SK-N-SH (cell line): ENCODE measurements at places on chromosomes 12 and 14.

- H3K27me3 ChIP-seq = no peaks in the 10 kb centered on the region
- H3K4me1 ChIP-seq = peaks cover 52% of the 10 kb centered on the region
- H3K36me3 ChIP-seq = no peaks in the 10 kb centered on the region
- H3K27ac ChIP-seq = no peak overlapping the region
- no peak overlapping the region for H3K4me3 ChIP-seq
These were observed 6.3 kb downstream of the RNF10 start for GRCh38 chr12:120540445-120540844.

- no peak overlapping the region for H3K4me3 ChIP-seq
These were observed 46.8 kb upstream of the PCED1B start for GRCh38 chr12:47032644-47033043.

DNA sequence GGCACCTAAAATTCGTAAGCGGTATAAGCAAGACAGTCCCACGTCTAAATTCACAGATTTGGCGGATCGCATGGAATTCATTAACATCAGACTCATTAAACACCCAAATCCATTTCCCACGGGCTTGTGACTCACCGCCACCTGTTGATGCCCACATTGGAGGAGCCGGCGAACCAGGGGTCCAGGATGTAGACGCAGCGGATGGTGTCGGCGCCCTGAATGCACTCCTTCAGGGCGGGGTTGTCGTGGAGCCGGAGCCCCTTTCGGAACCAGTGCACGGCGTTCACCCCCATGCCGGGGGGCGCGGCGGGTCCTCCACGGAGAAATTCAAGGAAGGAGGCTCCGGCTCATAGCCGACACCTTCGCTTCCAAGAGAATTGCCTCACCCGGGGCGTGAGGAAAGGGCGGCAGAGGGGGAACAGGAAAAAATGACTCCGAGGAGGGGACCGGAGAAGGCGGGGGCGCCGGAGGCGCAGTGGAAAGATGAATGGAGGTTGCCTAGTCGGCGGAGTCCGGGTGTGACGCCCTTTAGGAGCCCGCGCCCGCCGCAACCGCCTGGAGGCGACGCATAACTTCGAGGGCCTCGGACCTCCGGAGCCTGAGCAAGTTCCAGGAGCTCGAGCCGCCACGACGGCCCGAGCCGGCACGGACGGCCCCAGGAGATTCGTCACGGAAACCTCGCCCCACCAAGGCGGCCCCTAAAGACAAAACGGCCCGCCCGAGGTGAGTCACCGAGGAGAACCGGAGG lies 506 bp downstream of the CRY1 start:
- no peaks in the 10 kb centered on the region for H3K36me3 ChIP-seq
- DNase-seq = peak; percentile 52
- H3K4me3 ChIP-seq = peak overlapping the region; percentile 80
- peak overlapping the region; percentile 96 for H3K27ac ChIP-seq
- H3K4me1 ChIP-seq = no peaks in the 10 kb centered on the region
- H3K27me3 ChIP-seq = no peaks in the 10 kb centered on the region

DNA sequence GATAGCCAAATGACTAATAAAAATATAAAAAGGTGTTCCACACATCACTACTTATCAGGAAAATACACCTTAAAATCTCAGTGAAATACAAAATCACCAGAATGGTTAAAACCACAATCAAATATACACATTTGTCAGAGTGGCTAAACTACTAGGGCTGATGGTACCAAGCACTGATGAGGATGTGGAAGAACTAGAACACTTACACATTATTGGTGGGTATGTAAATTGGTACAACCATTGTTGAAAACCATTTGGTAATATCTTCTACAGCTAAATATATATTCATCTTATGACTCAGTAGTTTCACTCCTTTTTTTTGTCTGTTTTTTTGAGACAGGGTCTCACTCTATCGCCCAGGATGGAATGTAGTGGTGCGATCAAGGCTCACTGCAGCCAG lies 48.5 kb upstream of the TTC7B start:
- H3K4me3 ChIP-seq = no peak overlapping the region
- no peaks in the 10 kb centered on the region for H3K27me3 ChIP-seq
- no peaks in the 10 kb centered on the region for H3K4me1 ChIP-seq
- H3K27ac ChIP-seq = no peak overlapping the region

GRCh38 chr14:65186951-65187350 lies 84.6 kb upstream of the MAX start:
- peaks cover 3% of the 10 kb centered on the region; the same call in 1 of the 2 replicates for H3K4me1 ChIP-seq
- no peaks in the 10 kb centered on the region for H3K36me3 ChIP-seq
- no peak for DNase-seq
- no peak overlapping the region for H3K4me3 ChIP-seq
- no peaks in the 10 kb centered on the region for H3K27me3 ChIP-seq

DNA sequence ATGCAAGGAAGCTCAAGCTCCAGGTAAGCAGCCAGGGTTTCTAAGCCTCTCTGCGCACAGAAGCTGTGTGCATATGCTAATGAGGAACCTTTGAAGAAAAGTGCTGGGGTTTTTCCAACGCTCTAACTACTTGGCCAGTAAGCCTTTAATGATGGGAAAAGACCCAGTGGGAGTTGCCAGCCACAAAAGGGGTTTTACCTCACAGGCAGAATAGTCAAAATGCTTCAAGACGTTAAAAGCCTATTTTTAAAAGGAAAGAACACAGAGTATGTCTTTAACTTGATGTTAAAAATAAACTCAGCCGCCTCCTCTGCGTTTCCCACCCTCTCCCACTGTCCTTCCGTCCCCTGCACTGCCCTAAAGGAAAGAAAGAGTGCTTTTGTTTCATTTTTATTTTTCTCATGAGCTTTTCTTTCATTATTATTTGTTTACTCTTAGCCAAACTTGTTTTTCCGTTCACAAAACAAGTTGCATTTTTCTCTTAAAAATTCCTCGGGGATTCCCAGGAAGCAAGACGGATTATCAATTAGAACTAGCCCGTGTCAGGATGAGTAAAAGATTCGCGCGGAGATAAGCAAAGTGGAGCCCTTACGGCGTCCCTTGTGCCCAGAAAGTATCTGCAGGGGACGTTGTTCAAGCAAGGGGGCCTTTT lies 209.8 kb upstream of the NUDT4 start:
- no peak overlapping the region; the same call in 1 of the 2 replicates for H3K4me3 ChIP-seq
- no peaks in the 10 kb centered on the region for H3K36me3 ChIP-seq
- peaks cover 8% of the 10 kb centered on the region; the same call in 1 of the 2 replicates for H3K4me1 ChIP-seq
- H3K27ac ChIP-seq = no peak overlapping the region
- H3K27me3 ChIP-seq = no peaks in the 10 kb centered on the region
